Daoy (cell line): ENCODE measurements at places on chromosomes 1 and 21.

DNA sequence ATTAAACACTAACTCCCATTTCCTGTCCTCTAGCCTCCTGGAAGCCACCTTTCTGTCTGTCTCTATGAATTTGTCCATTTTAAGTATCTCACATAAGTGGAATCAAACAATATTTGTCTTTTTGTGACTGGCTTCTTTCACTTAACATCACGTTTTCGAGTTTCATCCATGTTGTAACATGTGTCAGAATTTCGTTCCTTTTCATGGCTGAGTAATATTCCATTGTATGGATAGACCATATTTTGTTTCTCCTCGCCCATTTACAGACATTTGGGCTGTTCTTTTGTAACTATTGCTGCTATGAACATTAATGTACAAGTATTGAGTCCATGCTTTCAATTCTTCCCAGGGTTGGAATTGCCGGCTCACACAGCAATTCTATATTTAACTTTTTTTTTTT lies 15.7 kb upstream of the H6PD start:
- no peak for DNase-seq

DNA sequence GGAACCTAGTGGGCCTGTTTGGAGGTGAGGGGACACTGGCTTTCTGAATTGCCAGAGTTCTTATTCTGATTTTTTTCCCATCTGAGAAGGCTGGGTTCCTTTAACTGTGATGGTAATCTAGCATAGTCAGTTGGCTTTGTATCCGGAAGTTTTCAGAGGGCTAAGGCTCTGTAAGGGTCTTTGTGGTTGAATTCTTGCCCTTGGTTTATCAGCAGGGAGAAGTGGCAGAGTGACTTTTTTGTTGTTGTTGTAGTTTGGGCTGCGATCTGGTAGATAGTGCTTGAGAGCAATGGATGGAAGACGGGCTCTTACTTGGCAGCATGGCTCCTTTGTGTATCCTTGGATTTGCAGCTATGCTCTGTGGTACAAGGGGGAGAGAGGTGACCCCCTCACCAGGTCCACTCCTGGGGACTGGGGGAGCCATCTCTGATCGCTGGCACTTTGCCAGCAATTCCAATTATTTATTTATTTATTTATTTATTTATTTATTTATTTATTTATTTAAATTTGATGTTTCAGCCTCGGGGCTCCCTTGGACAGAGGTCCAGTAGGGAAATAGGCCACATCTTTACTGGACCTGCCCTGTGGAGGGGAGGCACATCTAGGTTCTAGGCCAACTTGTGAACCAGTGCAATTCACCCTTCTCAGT lies 18.5 kb downstream of the TCP10L start:
- DNase-seq = no peak

- peak; percentile 95 for DNase-seq
Measured at GRCh38 chr1:16181887-16182719, 26.2 kb upstream of the EPHA2 start.

GRCh38 chr1:33330361-33330890 lies 9.5 kb upstream of the A3GALT2 start:
- no peak for DNase-seq

GRCh38 chr1:18246543-18246942 lies 138.9 kb downstream of the IGSF21 start:
- DNase-seq = peak; percentile 8

DNA sequence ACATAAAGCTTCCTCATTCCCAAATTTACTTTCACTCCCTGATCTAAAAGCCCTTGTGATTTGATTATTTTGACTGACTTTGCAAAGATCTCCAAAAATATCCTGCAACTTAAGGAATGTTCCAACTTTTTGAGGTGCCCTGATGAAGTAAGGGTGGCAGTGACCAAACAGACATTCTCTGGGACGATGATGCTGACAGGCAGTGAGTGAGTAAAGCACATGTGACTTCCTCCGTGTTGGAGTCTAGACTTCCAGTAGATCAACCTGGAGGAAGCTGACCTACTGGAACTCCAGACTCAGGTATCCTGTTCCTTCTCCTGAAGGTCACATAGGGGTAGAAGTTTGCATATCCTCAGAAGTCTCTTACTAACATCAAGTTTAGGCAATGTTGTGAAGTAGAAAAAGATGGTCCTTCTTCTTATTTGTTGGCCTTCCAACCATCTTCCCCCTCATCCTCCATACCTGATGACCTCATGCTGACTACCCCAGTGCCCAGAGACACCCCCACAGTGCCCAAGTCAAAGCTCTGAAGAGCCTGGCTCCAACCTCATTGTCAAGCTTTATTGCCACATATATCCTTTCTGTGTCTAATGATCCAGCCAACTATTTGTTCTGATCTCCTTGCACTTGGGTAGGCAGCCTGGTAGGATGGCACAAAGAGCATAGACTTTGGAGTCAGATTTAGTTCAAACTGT lies 16.0 kb downstream of the TNFSF4 start:
- DNase-seq = no peak

DNA sequence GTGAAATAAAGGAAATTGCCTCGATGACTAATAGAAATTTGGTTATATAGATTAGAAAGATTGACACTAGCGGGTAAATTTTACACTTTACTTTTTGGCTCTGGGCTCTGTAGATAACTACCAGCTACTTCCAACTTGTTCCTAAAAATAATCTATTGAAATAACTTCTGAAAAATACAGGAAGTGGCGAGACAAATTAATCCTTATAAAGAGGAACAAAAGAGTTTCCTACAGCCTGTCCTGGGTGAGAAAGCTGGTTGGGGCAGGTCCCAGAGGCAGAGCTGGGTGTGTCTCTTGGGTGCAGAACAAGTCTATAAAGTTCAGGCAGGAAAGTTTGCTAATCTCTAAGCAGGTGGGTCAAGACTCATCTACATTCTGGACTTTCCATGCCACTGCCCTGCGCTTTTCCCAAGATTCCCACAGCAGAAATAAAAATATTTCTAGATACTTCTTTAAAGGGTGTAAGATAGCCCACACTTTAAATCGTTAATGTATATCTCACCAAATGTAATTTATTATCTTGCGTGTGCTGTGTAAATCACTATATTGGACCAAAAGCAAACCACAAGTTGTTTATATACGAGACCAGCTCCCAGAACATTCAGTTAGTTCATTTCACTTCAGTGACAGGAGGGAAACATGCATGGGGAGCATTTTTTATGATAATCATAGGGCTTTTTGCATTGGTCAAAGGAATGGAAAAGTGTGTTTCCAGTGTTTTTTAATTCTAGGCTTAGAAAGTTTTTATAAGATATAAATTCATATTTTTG lies 70.1 kb upstream of the NRIP1 start:
- DNase-seq = no peak

DNA sequence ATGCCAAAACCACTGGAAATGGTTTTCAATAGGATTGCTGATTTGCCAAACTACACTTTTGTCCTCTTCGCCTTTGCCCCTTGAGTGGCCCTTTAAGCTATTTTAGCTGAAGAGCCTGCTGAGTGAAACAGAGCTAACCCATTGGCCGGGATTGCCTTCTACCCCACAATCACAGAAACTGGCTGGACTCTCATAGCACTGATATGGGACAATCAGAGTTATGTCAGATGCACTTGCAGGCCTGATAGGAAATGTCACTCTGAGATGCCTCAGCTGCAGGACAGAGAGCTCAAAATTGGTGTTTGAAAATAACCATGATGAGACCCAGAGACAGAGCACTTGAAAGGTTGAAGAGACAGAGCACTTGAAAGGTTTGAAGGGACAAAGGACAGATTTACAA lies 354.4 kb downstream of the BRINP2 start:
- no peak for DNase-seq

DNA sequence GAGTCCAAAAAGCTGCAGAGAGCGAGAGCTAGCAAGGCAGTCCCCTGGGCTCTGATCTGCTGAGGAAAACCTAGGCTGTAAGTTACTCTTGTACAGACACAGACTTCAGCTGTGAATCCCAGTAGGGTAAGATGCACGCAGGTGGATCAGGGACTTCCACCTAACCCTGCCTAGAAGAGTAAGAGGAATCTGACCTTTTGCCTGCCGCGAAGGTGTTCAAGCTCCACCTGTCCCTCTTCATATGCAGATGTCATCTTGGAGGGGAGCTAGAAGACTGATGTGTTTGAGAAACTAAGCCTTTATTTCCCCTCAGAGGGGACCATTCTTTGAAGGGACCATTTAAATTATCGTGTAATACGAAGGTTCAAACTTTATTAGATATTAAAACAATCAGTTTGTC lies 108.6 kb upstream of the USP24 start:
- DNase-seq = no peak

- peak; percentile 52 for DNase-seq
Measured at GRCh38 chr1:201022820-201023516, 546 bp downstream of the KIF21B start.

DNA sequence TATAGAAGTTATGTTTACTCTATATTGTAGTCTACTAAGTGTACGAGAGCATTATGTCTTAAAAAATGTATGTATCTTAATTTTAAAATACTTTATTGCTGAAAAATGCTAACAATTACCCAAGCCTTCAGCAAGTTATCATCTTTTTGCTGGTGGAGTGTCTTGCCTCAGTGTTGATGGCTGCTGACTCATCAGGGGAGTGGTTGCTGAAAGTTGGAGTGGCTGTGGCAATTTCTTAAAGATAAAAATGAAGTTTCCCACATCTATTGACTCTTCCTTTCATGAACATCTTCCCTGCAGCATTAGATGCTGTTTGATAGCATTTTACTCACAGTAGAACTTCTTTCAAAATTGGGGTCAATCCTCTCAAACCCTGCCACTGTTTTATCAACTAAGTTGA lies 95.8 kb downstream of the CDC7 start:
- peak; percentile 36 for DNase-seq

GRCh38 chr1:32232558-32233304 lies 10.5 kb downstream of the EIF3I start:
- no peak for DNase-seq

- no peak for DNase-seq
Measured at GRCh38 chr21:40057331-40057730, 190.1 kb downstream of the PCP4 start.

GRCh38 chr1:147598621-147599361 lies 57.5 kb downstream of the BCL9 start:
- DNase-seq = peak; percentile 31

DNA sequence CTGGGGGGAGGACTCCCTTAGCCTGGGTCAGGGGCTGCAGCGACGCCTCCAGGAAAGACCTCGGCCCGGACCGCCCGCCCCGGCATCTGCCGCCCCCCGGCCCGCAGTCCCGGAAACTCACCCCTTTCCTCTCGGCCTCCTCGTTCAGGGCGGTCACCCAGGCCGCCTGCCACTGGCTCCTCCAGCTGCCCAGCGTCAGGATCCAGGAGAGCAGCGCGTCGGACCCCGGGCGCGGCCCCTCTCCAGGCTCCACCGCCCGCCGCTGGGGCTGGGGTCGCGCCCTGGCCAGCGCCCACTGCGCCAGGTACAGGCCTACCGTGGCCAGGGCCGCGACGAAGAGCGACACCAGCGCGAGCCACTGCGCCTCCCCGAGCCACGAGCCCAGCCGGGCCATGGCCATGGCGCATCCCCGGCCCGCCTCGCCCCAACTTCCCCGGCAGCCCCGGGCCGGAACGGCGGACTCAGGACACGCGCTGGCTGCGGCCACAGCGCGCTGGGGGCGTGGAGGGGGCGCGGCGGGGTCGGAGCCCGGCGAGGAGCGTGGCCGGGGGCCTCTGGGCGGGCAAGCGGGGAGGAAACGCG lies 478 bp downstream of the C2CD2 start:
- DNase-seq = no peak

DNA sequence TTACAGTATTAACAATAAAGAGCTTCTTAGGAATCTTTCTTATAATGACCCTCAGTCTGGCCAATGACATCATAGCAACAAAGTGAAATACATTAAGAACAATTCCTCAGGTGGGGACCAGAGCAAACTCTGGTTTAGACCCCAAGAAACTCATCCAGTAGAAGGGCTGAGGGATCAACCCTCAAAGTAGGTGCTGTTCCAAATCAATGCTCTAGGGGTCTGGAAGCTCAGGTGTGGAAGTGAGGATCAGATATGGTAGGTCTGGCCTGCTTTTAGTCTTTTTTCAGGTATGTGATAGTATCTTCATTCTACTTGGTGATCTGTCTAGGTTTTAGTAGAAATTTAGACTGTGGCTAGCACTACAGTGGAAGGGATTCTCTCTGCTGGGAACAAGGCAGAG lies 291.7 kb downstream of the PDE4B start:
- DNase-seq = no peak

DNA sequence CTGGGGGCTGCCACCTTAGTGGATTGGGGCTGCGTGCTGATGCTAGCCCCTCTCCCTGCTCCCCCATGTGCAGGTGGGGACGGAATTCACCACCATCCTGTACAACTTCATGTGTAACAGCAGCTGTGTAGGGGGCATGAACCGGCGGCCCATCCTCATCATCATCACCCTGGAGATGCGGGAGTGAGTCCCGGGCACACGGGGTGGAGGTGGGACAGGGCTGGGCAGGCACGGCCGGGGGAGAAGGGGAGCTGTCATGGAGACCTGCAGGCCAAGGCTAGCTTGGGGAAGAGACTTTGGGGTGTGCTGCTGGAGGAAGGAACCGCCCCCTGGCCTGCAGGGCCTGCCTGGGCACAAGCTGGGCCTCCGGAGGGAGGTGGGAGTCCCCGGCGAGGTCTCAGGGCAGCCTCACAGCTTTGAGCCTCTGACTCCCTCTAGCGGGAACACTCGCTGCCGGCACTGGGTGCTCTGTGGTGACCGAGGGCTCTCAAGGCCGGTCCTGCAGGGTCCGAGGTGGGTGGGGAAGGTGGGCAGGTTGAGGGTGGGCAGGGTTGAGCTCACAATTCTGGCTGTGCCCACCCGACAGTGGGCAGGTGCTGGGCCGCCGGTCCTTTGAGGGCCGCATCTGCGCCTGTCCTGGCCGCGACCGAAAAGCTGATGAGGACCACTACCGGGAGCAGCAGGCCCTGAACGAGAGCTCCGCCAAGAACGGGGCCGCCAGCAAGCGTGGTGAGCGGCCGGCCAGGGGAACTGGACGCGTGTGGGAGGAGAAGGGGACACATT lies 25.0 kb upstream of the CCDC27 start:
- DNase-seq = peak; percentile 74

GRCh38 chr1:116916002-116916401 lies 6.3 kb downstream of the PTGFRN start:
- DNase-seq = no peak

DNA sequence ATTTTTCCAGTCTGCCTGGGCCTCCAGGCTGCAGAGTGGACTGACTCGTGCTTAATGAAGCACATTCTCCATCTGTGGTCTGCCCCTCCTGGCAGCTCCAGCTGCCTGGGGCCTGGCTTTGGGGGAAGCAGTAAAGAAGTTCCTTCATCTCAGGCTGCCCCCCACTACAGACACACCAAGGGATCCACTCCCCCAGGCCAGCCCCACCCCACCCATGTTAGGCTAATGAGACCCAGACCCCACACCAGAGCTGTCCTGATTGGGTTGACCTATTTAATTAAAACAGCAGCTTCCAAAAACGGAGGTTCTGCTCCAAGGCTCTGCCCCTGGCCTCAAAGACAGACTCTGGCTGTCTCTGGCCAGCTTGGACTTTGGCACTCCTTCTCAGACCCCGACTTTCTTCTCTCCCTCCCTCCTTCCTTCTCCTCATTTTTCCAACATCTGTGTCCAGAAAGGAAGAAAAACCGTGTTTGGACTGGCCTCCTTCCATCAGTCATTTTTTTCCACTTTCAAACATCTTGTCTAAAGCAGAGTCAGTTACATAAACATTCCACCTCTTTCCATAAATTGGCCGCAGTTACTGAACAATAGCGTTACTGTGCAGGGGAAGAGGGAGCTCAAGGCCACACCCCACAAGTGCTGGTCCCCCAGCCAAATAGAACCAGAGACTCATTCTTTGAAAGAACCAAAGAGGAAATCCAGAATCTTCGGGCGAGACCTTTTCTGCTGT lies 29.7 kb downstream of the SERTAD4 start:
- peak; percentile 84 for DNase-seq
